ENCODE measurements at places on chromosomes 12 and 14.

DNA sequence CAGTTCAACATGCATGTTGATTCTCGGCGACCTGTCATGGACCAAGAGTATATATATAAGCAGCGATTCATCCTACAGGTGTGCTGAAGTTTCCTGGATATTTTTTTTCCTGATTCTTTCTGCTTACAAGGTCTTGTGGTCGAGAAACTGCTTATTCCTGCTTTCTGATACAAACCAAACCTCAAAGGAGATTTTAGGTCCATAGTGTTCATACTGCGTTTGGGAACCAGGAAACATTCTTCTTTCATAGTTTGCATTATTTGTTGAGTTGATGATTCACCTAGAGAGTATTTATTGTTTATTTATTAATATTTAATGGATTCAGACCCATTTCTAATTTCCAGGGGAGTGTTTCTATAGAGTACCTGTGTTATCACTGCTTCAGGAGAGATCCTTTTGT lies 70.7 kb upstream of the ASPG start:
- no peak for DNase-seq

GRCh38 chr14:48937541-48938195 lies 648.5 kb downstream of the RPS29 start:
- DNase-seq = no peak

DNA sequence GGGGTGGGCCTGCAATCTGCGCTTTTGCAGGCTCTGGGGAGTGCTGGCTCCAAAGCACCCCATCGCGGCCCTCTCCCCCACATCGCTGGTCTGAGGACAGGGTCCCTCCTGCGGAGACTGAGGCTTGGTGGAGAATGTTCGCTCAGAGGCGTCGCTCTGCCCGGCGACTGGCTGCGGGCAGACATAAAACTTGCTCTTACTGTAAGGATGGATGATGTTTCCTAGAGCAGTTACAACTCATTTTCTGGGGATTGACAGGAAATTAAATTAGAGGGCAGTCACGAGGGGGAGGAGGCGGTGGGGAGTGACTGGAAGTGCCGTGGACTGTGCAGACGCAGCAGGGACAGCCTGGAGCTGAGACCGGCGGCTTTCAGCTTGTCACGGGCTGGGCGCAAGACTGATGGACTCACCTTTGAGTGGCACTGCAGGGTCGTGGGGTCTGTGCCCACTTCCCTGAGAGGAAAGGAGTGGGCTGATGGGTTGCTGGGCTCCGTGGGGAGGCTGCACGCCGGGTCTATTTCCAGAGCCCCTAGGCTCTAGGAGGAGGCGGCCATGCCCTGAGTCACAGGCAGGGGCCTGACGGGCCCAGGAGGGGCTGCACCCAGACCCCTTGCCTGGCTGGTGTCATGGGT lies 32.8 kb downstream of the NOC4L start:
- no peak for DNase-seq

- no peak for DNase-seq
Observed at GRCh38 chr12:24573621-24574020, 375.3 kb downstream of the BCAT1 start.

DNA sequence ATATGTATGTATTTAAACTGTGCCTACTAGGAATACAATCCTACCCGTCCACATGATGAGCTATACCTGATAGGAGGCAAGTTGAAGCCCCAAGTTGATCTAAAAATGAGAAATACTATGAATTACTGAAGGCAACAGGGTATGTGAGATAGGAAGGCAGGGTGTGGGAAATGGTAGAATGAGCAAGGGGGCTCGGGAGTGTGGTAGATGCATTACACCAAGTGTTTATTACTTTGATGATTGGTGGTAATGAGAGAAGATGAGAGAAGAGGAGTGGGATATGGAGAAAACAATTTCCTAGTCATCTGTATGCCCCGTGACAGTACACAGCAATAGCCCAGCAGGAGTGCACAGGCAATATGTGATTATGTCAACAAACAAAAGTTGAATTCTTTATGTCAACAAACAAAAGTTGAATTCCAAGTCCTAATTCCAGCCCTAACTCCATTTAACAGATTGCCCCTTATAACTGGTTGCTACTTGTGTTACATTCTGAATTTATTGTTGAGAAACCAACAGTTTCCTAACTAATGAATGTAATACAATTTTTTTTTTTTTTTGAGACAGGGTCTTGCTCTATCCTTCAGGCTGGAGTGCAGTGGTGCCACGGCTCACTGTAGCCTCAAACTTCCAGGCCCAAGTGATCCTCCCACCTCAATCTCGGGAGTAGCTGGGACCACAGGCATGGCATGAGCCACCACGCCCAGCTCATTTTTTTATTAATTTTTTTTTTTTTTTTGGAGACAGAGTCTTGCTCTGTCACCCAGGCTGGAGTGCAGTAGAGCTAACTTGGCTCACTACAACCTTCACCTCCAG lies 2.5 kb downstream of the LPCAT3 start:
- no peak for DNase-seq

GRCh38 chr12:27864521-27864920 lies 84.5 kb upstream of the MANSC4 start:
- DNase-seq = no peak

- DNase-seq = no peak
Observed at GRCh38 chr12:14923944-14924343, 14.4 kb downstream of the ERP27 start.

DNA sequence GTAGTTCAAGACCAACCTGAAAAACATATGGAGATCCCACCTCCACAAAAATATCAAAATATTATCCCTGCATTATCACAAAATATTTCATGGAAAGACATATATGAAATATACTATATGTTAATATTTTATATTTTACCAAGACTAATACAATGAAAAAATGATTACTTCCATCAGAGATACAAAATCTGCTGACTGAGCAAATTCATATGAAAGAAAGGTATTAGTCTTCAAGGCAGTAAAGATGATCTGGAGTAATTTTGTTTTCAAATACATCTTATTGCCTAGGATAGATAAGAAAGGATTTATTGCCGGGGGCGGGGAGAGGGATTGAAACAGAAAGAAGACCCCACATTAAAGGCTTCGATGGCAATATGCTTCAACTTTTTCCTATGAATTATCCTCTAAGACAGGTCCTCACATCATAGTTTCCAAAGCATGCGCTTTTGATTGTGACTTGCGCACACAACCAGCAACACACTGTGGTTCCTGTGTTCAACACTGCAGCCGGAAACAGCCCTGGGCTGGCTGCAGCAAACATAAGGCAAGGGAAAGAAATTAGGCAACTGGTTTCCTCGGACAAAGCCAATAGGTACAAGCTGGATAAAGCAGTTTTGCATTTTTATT lies 83.2 kb downstream of the SPPL3 start:
- DNase-seq = peak; percentile 26

DNA sequence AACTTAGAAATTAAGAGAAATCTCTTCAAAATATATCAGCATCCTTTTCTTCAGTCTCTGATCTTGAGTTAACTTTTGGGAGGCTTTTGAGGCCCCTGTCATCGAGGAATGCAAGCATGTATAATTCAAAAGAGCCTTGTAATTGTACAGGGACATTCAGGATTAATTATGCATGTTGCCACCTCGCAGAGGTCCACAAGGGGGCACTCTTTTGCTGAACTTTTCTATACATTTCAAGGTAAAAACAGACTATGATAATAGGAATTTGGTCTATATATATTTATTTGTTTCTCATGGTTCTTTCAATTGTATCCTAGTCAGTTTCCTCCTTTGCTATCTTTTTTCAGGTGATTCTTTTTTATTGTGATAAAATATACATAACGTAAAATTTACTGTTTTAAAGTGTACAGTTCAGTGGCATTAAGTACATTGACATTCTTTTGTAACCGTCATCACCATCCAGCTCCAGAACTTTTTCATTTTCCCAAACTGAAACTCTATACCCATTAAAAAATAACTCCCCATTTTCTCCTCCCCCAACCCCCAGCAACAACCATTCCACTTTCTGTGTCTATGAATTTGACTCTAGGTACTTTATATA lies 47.0 kb upstream of the SLC2A13 start:
- DNase-seq = peak; percentile 12

- no peak for DNase-seq
Observed at GRCh38 chr14:25231004-25231403, 181.1 kb upstream of the STXBP6 start.

DNA sequence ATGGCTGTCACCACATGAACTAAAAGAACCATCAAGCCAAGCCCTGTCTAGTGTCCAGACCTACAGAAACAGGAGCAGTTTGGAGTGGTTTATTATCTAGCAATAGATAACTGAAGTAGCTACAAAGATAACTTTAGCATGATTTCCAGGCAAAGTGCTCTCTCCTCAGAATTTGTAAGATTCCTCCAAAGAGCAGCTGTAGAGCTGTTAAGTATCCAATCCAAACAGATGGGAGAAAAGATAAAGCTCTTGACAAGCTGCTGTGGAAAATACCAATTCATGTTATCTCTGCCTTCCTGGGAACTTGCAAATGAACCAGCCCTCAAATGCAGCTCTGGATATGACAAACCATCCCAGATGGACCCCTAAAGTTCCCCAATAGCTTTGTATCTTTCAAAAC lies 78.9 kb upstream of the RESF1 start:
- no peak for DNase-seq

DNA sequence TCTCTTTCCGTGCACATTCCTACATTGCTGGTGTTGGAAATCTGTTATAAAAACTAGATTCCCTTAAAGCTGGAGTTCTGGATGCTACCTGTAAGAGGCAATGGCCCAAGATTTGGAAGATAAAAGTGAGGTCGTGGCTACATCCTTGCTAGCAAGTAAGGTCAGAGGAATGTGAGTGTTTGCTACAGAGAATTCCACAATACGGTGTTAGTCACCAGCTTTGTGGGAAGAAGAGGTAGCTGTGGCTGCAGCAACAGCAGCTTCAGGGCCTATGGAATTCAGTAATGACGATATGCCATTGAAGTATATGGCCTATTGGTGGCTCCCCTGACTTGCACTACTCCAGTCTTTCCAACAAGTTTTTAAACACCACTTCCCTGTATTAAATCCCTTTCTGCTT lies 227.7 kb upstream of the TMEM260 start:
- DNase-seq = no peak

GRCh38 chr12:126210026-126210425 lies 1144.8 kb downstream of the AACS start:
- no peak for DNase-seq

GRCh38 chr14:33924566-33925100 lies 26.2 kb downstream of the EGLN3 start:
- no peak for DNase-seq

- no peak for DNase-seq
Observed at GRCh38 chr14:34228650-34228976, 233.4 kb downstream of the SPTSSA start.

All from stimulated activated CD8-positive, alpha-beta memory T cell treated with anti-CD3 and anti-CD28 coated beads, Interleukin-7, amount 100 ng/mL, for 4 hours (primary cell).